ENCODE measurements at places on chromosomes 5 and 9.

GRCh38 chr5:138538943-138539627, 4.0 kb downstream of the ETF1 start:
- DNase-seq: no peak

DNA sequence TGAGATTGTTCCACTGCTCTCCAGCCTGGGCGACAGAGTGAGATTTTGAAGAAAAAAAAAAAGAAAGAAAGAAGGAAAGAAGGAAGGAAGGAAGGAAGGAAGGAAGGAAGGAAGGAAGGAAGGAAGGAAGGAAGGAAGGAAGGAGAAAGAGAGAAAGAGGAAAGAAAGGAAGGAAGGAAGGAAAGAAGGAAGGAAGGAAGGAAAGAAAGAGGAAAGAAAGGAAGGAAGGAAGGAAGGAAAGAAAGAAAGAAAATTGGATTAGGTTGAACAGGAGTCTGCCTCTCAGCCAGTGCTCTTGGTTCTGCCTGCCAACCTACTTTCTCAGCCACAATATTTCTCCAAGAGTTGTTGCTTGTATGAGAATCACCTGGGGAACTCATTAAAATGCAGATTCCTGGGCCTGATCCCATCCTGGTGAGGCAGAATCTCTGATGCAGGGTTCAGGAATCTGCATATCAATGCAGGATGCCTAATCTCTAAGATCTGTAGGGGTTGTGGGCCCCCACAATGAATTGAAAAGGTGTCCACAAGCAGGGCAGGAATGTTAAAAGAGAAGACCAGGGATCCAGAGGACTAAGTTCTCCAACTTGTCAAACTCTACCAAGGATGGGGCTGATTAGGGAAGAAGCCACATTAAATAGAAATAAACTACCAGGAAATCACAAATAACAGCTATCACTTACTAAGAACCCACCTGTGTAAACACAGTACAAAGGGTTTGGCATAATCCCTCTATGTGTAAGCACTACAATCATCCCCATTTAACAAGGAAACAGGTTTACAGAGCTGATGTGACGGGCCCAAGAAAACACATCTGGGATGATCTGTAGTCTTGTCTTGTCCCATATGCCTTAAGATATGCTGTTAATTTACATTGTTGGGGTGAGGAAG, 23.4 kb upstream of the GALNT10 start:
- no peak for DNase-seq

DNA sequence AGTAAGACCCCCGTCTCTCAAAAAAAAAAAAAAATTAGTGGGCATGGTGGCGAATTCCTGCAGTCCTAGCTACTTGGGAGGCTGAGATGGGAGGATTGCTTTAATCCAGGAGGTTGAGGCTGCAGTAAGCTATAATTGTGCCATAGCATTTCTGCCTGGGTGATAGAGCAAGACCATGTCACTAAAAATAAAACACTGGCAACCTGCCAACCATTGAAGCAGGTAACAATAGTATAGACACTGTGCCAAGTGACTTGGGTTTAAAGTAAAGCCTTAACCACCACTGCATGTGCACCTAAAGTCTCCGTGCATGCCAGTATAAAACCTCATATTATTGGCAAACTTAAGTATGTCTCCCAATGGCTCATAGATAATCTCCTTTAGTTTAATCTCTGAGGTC, 3.4 kb upstream of the APBA1 start:
- no peak for DNase-seq

GRCh38 chr9:15113288-15113687, 193.7 kb downstream of the TTC39B start:
- no peak for DNase-seq

GRCh38 chr5:159605585-159605984, 275.3 kb upstream of the IL12B start:
- no peak for DNase-seq

- DNase-seq: no peak
These were observed 7.1 kb downstream of the SYNPO start for GRCh38 chr5:150647275-150648251.

DNA sequence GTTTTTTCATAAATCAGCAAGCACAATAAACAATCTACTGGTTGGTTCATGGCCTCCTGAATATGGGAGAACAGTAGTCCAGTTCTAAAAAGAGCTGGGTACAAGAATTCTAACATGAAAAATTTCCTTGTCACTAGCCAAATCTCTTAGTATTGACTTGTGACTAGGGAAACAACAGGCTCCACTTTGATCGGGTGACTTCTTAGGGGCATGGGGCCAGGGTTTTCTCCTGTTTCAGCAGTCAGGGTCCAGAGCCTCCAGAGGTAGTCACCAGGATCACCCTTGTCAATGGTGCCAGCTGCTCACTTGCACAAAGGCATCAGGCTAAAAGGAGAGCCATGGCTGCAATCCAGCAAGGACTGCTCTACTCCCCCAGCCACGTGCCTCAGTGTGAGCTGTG, 38.1 kb downstream of the LPAR1 start:
- DNase-seq: no peak

- DNase-seq: no peak
These were observed 11.3 kb upstream of the ANGPTL2 start for GRCh38 chr9:127133739-127134167.

- peak; percentile 66 for DNase-seq
These were observed 42.9 kb upstream of the HAND1 start for GRCh38 chr5:154520861-154521453.

DNA sequence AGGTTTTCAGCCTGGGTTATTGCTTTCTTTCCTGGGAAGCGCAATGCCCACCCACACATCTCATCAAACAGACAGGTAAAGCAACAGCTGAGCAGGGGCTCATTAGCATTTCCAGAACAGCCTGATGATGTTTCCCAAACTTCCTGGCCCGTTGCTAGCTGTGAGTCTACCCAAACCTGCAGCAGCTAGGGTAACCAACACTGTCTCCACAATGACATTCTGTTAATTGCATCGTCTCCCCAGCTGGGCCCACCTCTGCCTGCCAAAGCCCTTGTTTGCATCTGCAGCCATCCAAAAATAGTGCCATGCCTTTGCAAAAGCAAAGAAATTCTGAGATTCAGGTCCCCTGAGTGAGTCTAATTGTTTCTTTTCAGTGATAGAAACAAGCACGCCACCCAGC, 273.0 kb downstream of the MED10 start:
- DNase-seq: no peak

DNA sequence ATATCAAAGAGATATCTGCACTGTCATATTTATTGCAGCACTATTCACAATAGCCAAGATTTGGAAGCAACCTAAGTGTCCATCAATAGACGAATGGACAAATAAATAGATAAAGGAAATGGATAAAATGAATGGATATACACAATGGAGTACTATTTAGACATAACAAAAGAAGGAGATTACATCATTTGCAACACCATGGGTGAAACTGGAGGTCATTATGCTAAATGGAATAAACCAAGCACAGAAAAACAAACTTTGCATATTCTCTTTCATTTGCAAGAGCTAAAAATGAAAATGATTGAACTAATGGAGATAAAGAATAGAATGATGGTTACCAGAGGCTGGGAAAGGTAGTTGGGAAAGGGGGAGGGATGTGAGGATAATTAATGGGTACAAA, 155.0 kb upstream of the PTGER4 start:
- DNase-seq: no peak

DNA sequence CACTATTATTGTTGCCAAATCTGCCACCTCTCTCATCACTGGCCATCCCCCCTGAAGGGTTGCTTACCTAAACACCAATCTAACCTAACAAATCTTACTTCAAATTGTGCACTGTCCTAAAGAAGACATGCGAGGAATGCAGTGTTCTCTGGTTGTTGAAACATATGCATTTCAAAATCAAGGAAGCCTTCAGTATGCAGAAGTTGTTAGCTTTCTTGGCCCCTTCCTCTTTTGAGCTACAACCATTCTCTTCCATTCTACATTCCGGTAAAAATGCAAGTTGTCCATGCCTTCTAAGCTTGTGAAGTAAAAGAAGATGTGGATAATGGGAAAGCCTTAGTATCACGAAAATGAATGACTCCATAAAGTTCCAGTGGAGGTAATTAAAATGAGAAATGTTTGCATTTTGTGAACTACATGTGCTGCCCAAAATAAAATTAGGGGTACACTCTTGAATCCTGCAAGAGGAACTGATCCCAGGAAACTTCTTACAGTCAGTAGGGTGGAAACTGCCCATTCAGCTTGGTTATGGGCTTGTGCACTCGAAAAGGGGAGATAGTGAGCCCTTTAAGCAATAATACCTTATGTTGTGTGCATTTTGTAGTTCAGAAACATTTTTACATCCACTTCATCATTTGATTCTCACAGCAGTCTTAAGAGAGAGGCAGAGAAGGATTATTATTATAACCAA, 77.6 kb upstream of the ADRB2 start:
- no peak for DNase-seq

GRCh38 chr5:32842813-32843530, 131.9 kb downstream of the NPR3 start:
- DNase-seq: no peak

DNA sequence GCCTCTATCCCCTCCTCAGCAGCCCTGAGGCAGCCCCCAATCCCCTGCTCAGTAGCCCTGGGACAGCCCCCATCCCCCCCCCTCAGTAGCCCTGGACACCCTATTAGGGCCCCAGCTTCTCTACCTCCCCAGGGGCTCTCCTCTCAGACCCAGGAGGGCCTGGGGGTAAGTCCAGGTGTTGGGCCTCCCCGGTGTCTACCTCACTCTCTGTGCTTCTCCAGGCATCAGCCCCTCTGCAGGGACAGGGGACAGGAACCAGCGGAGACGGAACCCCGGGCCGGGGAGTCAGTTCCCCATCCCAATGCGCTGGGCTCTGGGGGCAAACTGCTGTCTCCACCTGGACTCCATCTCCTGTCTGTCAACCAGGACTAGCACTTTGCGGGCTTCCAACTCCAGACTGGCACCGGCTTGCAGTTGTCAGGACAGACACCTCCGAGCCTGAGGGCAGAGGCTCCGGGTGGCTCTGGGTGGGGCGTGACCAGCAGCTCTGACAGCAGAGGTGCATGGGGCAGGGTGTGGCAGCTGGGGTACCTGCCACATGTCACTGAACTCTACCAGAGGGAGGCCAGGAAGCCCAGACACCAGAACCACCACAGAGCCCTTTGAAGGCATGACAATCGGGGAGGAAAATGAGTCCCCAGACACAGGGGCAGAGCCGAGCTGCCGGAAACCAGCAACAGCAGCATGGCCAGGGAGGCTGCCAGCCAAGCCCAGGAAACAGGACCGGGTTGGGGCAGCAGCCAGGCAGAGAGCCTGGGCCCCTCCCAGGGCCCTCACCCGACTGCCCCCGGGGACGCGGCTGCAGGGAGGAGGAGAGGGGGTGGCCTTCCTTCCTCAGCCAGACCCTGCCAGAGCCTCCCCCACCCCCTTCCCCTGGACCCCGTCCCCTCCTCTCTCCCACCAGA, 17.7 kb upstream of the UBAC1 start:
- no peak for DNase-seq

GRCh38 chr9:33809506-33809905, 7.5 kb upstream of the UBE2R2 start:
- no peak for DNase-seq

- DNase-seq: no peak
These were observed 57.0 kb upstream of the ABCA1 start for GRCh38 chr9:104984948-104985347.

GRCh38 chr9:36441966-36442365, 41.9 kb upstream of the RNF38 start:
- no peak for DNase-seq

DNA sequence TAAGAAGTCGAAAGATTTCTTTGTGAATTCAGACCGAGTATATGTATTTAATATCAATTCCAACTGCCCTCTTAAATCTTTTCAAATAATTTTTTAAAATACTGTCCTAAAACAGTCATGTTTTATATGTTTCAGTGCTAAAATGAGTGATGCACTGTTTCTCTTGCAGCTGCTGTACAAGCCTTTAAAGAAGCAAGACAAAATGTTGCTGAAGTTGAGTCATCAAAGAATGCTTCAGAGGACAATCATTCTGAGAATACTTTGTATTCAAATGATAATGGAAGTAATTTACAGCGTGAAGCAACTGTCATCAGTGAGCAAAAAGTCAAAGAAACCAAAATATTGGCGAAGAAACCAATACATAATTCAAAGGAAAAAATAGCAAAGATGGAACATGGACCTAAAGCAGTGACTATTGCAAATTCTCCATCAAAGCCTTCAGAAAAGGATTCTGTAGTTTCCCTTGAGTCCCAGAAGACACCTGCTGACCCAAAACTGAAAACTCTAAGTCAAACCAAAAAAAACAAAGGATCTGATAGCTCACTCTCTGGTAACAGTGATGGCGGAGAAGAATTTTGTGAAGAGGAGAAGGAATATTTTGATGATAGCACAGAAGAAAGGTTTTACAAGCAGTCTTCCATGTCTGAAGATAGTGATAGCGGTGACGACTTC, 58.0 kb downstream of the LOX start:
- DNase-seq: no peak

GRCh38 chr9:133004999-133005760, 25.6 kb upstream of the GTF3C5 start:
- no peak for DNase-seq

DNA sequence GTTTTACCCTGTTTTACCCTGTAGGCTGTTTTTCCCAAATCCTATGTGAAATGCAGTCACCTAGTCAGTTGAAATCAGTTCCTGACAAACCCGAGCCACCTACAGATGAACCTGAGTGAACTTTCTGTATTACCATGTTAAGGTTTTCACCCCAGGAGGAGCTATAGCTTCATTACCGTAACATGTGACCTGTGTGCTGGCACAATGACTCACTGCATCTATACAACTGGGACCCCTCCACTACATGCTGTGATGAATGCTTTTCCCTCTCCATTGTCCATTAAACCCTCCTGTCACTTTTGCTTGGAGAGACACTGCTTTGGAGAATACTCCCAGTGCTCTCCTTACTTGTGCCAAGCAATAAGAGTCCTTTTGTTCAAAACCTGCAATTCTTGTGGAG, 1974.8 kb downstream of the EFNA5 start:
- peak; percentile 11 for DNase-seq

GRCh38 chr5:111914966-111915636, 158.1 kb upstream of the NREP start:
- no peak for DNase-seq

DNA sequence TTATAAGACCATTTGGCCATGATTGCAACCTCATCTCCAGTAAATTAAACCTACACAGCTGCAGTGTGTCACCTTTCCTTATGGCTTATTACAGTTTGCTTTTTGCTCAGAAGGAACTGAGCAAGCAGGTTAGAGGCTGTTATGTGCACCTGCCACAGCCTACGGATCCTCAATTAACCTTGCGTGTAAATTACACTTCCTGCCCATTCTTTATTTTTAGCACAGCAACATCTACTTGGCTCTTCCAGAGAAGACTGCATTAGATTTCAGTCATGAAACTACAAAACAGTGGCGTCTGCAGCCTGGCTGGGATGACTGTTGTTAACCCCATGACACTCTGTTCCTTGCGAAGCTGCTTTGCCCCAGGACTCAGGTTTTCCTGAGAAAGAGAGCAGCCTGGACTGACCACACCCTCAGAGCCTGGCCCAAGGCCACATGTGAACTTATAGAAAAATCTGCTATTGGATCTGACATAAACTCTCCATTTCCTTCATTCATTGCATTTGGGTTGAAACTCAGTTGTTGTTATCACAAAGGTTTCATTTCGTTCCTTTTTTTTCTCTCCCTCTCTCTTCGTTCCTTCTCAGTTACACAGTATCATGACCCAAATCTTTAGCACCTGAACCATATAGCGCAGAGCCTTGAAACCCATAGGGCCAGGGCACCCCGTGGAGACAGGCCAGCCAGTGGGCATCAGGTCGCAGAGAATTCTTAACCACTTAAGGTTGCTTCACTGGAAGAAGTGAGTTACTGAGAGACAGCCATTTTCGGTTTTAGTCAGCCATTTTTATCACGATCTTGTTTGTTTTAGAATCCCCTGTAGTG, 138.6 kb downstream of the PALM2AKAP2 start:
- no peak for DNase-seq

- DNase-seq: no peak
These were observed 27.7 kb downstream of the YIPF5 start for GRCh38 chr5:144142824-144143162.

- DNase-seq: peak; percentile 58
These were observed at the start of gene GABRB2 for GRCh38 chr5:161546470-161547301. Gene GABRB2 (minus strand): TSS chr5:161546725. CDS start chr5:161546643, 82 bp downstream.

Measured in neuronal stem cell (in vitro differentiated cells).